Non-pigmented ciliary epithelial cell (primary cell): ENCODE measurements at places on chromosomes 12 and 14.

GRCh38 chr14:88668448-88669116 lies 105.7 kb downstream of the ZC3H14 start:
- DNase-seq = no peak

DNA sequence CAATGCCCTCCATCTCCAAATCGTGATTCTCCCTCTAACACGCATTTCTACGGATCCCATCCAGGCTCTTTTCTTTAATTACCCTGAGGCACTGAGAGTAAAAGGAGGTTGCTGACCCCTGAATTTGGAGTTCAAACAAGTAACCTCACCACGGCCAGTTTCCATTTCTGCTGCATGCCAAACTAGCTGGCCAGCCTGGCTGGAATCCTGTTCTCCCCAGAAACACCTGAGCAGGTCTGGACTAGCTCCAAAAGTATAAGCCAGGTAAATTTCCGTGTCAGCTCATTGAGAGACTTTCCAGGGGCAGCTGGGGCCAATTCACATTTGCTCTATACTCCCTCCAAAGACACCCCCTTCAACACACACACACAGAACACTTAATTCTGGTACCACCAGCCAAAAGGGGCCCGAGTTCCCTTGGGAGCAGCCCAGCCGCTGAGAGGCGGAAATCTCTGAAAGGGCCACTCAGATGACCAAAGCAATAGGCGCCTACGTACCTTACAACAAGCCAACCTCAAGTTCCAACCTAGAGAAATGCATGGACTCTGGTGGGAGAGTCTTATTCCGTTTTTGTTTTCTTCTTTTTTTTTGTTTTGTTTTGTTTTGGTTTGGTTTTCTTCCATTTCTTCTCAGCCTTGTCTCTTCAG lies 131.4 kb downstream of the NDUFA12 start:
- no peak for DNase-seq

DNA sequence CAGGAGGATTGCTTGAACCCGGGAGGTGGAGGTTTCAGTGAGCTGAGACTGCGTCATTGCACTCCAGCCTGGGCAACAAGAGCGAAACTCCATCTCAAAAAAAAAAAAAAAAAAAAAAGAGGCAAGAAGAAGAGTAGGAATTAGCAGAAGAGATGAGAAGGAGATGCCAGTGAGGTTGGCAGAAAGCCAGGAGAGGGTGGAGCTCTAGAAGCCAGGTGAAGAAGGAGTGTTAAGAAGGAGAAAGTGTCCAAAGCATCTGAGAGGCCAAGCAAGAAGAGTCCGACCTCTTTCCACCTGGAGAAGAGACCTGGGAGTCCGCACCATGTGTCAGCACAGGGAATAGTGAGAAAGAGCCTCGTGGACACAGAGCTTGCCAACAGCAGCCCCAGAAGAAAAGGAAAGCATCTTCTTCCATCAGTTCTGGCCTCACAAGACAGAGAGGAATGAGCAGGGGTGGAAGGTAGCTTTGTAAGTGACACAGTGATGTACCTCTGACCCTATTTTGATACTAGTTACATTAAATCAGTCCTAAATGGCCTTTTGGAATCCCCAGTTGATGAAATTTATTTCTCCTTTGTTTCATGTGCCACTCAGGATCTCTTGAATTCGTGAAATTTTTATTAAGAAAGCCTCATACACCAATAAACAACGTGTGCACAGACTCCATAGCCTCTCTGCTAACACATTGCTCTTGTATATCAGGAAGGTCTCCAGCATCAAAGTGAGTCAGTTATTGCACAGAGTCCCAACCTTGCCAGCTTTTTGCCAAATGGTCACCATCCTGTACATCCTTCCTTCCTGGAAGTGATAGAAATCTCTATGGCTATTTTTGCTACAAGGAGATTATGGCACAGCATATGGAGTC lies 70.6 kb downstream of the SAMD4A start:
- no peak for DNase-seq

DNA sequence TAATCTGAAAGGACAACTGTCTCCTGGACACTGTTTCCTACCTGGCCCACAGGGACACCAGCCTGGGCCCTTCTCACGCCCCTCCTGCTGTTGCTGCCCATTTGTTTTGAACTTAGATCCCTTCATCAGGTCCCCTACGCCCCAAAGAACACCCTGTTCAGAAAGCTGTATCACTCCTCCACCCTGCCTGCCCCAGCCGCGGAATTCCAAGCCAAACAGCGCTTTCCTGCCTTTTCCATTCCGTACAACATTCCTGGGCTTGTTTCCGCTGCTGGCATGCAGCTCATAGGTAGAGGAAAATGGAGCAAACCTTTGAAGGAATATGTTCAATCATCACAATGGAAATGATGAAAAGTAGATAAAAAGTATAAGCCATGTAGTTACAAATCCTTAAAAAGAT lies 12.8 kb upstream of the GSG1 start:
- no peak for DNase-seq

GRCh38 chr12:76311796-76312195 lies 36.4 kb downstream of the BBS10 start:
- DNase-seq = no peak

DNA sequence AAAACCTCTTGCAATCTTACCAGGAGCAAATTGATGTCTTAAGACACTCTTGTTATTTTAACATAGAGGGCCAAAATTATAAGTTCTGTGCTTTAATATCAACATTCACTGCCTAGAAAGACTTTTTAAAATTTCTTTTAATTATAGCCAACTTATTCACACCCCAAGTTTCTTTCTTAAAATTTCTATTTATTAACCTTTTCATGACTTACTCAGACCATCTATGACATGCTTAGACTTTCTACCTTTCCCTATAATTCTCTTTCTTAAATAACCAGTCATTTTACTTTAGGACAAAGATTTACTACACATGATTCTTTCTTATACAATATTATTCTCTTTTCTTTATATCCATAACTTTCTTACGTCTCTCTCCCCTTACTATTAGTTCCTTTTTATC lies 220.4 kb downstream of the NUBPL start:
- no peak for DNase-seq

DNA sequence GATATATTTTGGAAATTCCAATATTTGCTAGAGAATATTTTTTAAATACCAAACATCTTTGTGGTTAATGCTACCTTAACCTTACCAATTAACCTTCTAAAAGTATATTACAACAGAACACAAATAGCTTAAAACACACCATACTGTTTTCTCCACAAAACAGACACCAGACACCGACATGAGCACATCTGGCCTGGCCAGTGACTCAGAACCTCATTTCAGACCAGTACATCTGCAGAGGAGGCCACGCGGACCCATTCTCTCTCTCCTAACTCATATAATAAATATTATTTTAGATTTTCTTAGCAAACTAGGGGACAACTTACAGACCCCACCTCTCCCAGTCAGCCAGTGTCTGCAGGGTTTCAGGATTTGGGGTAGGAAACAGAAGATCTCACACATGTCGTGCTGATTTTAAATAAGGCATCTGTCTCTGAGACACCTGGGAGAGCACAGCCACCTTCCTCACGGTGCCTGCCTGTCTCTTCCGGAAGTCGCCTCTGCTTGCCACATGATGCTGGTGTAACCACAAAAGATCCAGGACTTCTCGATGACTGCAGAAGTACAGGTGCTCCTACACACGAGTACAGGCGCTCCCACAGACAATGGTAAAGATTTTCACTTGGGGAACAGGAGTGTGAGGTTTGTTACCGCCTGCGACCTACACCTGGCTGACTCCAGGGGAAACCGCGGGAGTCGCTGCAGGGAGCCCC lies 9.7 kb upstream of the ANKLE2 start:
- DNase-seq = no peak

DNA sequence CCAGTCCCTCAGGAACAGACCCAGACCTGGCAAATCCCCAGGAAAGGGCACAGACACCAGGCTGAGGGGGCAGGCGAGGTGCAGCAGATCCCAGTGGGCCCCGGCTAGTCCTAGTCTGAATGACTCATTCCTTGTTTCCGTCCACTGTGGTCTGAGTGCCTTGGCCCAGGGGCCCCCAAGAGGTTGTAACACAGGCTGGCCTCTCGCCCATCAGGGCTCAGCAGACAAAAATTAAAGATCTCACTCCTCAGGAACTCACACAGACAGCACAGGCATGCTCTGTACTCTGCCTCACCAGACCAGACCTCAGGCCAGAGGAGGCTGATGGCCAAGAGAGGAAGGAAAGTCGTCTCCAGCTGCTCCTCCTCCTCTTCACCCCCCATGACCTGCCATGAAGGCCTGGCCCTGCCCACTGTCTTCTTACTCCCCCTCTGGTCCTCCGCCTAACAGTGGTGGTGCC lies 7.7 kb upstream of the LTBP2 start:
- peak; percentile 97 for DNase-seq

- no peak for DNase-seq
Observed at GRCh38 chr12:79327465-79327864, 363.3 kb downstream of the PAWR start.

GRCh38 chr12:59708064-59708463 lies 112.2 kb downstream of the SLC16A7 start:
- DNase-seq = no peak

GRCh38 chr14:30993071-30993470 lies 32.4 kb upstream of the AP4S1 start:
- no peak for DNase-seq

- DNase-seq = no peak
Observed at GRCh38 chr14:64974563-64974962, 2.4 kb upstream of the RAB15 start.

DNA sequence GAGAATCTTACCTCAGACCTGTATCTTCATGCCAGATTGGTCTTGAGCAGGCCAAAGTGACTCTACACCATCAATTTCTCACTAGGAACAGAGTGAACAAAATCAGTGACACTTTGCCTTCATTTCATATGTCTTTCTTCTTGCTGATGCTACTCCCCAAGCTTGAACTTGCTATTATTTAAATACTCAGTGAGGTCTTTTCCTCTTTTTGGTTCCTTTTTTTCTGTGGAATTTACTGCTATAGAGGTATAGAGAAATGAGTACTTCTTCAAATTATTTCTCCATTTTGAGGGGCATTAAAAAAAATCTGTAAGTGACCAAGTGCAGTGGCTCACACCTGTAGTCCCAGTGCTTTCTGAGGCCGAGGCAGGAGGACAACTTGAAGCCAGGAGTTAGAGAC lies at the start of gene GPR33:
Gene GPR33 (minus strand): TSS at position 154 of the 400 bp plus-strand sequence. CDS start 4,074 bp downstream, outside the sequence.
- DNase-seq = no peak

- no peak for DNase-seq
Observed at GRCh38 chr14:49408187-49408933, 177.8 kb downstream of the RPS29 start.

- no peak for DNase-seq
Observed at GRCh38 chr14:105467249-105467941, 7.2 kb upstream of the CRIP2 start.

- DNase-seq = no peak
Observed at GRCh38 chr14:23604675-23605170, 26.1 kb upstream of the JPH4 start.

- no peak for DNase-seq
Observed at GRCh38 chr12:108129017-108129812, at the start of gene WSCD2. Gene WSCD2 (plus strand): TSS chr12:108129288. CDS start chr12:108195833, 66,545 bp downstream.

- DNase-seq = no peak
Observed at GRCh38 chr14:67817750-67818438, 1.5 kb upstream of the ZFYVE26 start.

DNA sequence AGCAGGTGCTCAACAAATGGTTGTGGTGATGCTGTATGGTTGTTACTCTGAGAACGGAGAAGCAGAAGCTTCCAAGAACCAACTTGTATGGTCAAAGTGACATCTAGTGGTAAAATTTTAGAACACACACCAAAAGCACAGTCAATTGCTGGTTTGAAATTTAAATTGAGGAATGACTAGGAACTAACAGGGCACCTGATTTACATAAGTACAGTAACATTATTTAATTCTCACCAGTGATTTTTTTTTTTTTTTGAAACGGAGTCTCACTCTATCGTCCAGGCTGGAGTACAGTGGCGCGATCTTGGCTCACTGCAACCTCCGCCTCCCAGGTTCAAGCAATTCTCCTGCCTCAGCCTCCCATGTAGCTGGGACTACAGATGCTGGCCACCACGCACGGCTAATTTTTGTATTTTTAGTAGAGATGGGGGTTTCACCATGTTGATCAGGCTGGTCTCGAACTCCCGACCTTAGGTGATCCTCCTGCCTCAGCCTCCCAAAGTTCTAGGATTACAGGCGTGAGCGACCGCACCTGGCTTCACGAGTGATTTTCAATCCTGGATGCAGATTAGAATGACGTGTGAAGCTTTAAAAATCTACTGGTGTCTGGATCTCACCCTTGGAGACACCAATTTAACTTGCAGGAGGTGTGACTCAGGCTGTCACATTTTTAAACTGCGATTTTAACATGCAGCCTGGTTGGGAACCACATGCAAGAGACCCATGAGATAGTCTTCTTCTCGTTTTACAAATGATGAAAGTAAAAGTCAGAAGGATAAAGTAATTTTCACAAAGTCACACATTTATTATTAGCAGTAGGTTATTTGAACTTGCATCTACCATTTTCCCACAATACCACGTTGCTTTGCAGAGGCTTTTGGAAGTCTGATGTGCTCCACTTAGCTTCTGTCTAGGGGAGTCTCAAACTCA lies 14.1 kb upstream of the NUMB start:
- no peak for DNase-seq

DNA sequence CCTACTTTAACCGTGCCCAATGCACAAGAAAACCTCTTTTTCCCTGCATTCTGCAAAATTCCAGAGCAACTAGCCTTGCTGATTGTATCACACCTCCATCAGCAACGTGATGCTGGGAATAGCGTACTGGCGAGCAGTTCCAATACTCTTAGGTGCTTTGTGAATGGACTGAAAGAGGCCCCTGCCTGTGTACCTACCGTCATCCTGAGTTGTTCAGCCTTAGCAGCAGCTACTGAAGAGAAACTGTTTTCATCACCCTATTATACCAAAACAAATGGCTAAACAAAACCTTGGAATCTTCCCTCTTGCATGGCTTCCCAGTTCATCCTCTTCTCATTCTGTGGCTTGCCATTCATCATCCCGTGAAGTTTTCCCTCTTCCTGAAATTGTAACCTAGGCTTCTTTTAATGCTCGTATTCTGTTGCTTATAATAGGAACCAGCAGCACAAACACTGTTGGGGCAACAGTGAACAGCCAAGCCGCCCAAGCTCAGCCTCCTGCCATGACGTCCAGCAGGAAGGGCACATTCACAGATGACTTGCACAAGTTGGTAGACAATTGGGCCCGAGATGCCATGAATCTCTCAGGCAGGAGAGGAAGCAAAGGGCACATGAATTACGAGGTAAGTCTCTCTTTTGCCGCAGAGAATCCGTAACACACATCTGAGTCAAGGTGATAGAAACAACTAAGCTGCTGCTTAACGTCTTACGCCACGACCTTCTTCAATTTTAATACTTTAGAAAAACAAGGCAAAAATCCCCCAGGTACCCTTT lies 41.9 kb downstream of the RAD52 start:
- no peak for DNase-seq

GRCh38 chr12:56267443-56268071 lies 815 bp downstream of the COQ10A start:
- DNase-seq = no peak
